Gastroesophageal sphincter (tissue), 4 donors: ENCODE measurements at places on chromosomes 11 and 22.
A peak's percentile ranks its signal among the peaks of the same experiment; 100 is the strongest.

- no peak overlapping the region for H3K4me3 ChIP-seq
- no peak overlapping the region for H3K27ac ChIP-seq
- no peak for ATAC-seq
- no peaks in the 10 kb centered on the region for H3K4me1 ChIP-seq
These were observed 81.3 kb downstream of the CLPB start for GRCh38 chr11:72352859-72353551.

GRCh38 chr11:111792955-111793500 lies 26.8 kb upstream of the PPP2R1B start:
- peaks cover 27% of the 10 kb centered on the region for H3K36me3 ChIP-seq
- H3K27me3 ChIP-seq = no peaks in the 10 kb centered on the region
- ATAC-seq = no peak
- no peak overlapping the region for H3K4me3 ChIP-seq
- no peaks in the 10 kb centered on the region for H3K4me1 ChIP-seq

GRCh38 chr11:120342678-120343077 lies 6.5 kb downstream of the ARHGEF12 start:
- no peak overlapping the region for H3K4me3 ChIP-seq
- H3K4me1 ChIP-seq = peaks cover 32% of the 10 kb centered on the region
- H3K27me3 ChIP-seq = no peaks in the 10 kb centered on the region

DNA sequence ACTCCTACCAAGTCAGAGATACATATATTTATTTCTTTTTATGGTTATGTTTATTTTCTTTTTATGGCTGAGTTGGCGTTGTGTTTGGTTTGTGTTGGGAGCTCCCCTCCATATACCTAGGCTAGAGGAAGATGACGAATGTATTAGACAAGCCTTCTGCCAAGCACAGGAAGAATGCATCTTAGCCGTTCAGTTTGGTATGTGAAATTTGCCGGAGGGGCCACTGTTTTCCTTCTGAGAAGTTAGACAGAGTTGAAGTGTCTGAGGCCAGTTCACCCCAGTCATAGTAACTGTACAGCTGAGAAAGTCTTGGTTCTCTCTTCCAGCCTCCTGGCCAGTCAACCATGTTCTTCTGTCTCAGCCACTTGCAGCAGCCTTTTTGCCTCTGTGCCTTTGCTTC lies 29.8 kb downstream of the TEAD1 start:
- no peak overlapping the region for H3K4me3 ChIP-seq
- no peaks in the 10 kb centered on the region for H3K36me3 ChIP-seq
- ATAC-seq = no peak

GRCh38 chr11:87425391-87425790 lies 387.7 kb downstream of the TMEM135 start:
- H3K27me3 ChIP-seq = no peaks in the 10 kb centered on the region
- no peaks in the 10 kb centered on the region for H3K36me3 ChIP-seq
- no peak for ATAC-seq
- H3K27ac ChIP-seq = no peak overlapping the region

GRCh38 chr11:125091247-125091876 lies 20.1 kb downstream of the TMEM218 start:
- H3K4me1 ChIP-seq = no peaks in the 10 kb centered on the region
- peak; percentile 52 for ATAC-seq
- no peaks in the 10 kb centered on the region for H3K27me3 ChIP-seq
- no peak overlapping the region for H3K27ac ChIP-seq
- H3K4me3 ChIP-seq = no peak overlapping the region

DNA sequence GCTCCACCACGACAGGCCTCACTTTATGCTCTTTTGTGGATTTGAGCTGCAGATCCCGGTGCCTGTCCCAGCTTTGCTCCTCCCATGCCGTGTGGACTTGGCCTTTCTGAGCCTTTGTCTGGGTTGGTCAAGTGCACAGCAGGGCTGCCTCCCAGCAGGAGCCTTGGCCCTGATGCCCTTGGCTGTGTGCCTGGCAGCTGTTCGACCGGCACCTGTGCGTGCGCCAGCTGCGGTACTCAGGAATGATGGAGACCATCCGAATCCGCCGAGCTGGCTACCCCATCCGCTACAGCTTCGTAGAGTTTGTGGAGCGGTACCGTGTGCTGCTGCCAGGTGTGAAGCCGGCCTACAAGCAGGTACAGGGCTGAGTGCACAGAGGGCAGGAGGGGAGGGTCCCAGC lies 46.5 kb downstream of the MYO7A start:
- no peak for ATAC-seq
- H3K27me3 ChIP-seq = peaks cover 9% of the 10 kb centered on the region
- H3K4me1 ChIP-seq = no peaks in the 10 kb centered on the region
- H3K27ac ChIP-seq = no peak overlapping the region

DNA sequence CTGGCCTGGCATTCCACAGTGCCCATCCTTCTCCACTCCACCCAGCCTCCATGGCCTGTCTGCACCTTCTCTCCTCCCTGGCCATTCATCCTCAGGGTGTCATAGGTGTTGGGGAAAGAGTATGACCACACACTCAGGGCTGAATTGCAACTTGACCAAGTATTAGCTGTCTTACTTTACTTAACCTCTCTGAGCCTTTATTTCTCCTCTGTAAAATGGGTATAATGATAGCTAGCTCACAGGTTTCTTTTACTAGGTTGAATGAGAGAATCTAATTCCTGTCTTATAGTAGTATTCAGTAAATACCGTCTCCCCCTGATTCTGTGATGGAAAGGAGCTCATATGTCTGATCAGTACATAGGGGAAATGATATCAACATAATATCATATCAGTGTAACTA lies 16.0 kb downstream of the PANX1 start:
- ATAC-seq = no peak
- H3K4me1 ChIP-seq = peaks cover 2% of the 10 kb centered on the region
- H3K27me3 ChIP-seq = no peaks in the 10 kb centered on the region
- no peak overlapping the region for H3K4me3 ChIP-seq
- H3K36me3 ChIP-seq = no peaks in the 10 kb centered on the region
